Stimulated activated CD4-positive, alpha-beta T cell treated with anti-CD3 and anti-CD28 coated beads, Interleukin-2, amount 100 ng/mL, for 4 hours (primary cell): ENCODE measurements at places on chromosomes 1 and 21.

DNA sequence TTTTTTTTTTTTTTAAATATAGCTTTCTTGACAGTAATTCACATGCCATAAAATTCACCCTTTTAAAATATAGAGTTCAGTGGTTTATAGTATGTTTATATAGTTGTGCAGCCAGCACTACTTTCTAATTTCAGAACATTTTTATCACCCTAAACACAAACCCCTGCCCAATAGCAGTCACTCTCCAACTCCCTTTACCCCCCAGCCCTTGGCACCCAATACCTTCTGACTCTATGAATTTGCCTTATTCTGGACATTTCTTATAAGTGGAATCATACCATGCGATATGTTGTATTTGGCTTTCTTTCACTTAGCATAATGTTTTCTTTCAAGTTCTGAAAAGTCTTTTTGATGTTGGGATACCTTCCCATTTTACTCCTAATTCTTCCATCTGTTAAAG lies 42.5 kb upstream of the NEXN start:
- no peak for DNase-seq

GRCh38 chr1:243495442-243496186 lies 239.8 kb downstream of the SDCCAG8 start:
- no peak for DNase-seq

GRCh38 chr1:1290238-1290731 lies 10.0 kb downstream of the SCNN1D start:
- DNase-seq = peak; percentile 61

DNA sequence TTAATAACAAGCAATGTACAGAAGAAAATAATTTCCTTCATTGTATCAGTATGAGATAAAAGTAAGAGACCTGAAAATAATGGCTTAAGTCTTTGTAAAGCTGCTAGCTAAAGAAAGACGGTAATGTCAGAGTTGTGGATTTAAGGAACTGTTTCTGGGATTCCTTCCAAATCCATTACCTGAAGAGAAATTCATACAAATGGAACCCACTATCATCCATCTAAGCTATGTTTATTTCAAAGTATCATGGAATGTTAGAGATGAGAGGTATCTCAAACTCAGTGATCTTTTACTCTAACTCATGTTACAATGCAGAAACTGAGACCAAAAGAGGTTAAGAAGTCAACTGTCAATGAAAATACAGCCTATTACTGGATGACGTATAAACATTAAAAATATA lies 197.7 kb downstream of the DENND1B start:
- DNase-seq = no peak

GRCh38 chr1:171871848-171872247 lies 30.6 kb downstream of the DNM3 start:
- no peak for DNase-seq

DNA sequence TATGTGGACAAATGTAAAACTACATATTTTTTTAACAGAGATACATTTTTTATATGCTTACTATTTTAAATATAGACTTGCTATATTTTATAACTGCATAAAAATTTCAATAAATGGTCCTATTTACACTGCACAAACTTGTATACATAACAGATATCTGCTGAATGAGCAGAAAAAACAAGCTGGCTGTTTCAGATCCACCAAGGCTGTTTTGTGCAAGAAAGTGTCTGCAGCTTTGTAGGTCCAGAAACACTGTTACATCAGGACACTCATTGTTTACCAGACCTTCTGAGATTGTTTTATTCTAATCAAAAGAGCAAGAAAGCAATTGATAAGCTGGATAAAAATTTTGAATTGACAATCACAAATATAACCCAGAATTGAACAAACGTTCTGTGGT lies 99.3 kb downstream of the NCAM2 start:
- DNase-seq = no peak

- no peak for DNase-seq
Measured at GRCh38 chr21:46269466-46269865, 15.9 kb downstream of the MCM3AP start.

DNA sequence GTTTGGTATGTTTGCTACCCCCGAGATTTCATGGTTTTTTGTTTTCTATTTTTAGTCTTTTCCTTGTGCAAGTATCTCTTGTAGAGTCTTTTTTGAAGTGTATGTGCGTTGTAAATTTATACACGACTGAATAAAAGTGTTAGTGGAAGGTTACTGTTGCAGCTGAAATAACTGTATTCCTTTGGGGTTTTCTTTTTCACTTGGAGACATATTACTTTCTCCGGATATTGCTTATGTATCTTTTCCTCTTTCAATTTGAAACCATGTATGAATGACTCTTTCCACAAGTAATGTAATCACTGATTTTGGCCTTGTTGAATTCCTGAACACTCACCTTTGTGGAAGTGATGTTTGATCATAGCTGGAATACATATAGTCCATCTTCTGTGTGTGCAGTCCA lies 956 bp downstream of the URB2 start:
- DNase-seq = no peak

DNA sequence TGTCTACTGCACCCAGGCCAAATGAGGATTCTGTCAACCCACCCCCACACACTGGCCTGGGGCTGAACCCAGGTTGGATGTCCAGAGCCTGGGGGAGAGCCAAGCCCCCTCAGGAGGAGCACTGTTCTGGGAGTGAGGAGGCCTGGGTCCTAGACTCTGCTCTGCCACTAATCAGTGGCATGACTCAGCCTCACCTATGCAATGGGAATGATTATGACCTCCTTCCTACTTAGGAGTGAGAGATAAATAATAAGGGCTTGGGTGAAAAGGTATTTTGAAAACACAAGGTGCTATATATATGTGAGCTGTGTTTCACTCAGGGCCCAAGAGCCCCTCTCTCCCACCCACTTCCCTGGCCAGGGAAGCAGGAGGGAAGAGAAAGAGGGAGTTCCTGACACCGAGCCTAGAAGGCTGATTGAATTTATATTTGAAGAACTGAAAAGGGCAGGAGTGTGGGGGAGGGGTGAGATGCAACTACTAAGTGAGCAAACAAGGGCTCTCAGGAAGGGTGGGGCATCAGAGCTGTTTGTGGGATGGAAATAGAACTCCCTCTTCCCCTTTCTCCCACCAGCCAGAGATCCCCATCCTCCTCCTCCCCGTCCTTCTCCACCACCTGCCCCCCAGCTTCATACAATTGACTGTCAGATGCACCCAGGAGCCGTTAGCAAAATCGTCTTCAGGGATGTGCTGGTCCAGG lies 8.2 kb downstream of the IGSF9 start:
- DNase-seq = no peak

GRCh38 chr21:26674323-26674722 lies 101.2 kb upstream of the CYYR1 start:
- DNase-seq = no peak

GRCh38 chr1:240965581-240966091 lies 353.7 kb upstream of the GREM2 start:
- DNase-seq = no peak

DNA sequence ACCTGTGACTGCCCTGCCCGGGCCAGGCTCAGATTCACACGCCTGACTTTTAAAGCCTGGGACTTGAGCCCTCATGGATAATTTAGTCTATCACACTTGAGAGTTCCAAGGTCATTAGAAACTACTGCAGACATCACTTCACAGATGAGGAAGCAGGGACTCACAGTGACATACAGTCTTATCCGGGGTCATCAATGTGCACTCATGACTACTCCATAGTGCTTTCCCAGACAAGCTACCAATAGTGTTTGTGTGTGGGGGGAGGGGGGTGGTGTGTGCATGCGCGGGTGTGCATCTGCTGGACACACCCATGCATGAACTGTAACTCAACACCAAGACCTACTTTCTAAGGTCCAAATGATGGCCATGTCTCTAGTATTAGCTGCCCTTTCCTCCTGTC lies 16.1 kb upstream of the SLC5A9 start:
- DNase-seq = no peak

GRCh38 chr1:8970870-8971337 lies 25.2 kb downstream of the CA6 start:
- no peak for DNase-seq

DNA sequence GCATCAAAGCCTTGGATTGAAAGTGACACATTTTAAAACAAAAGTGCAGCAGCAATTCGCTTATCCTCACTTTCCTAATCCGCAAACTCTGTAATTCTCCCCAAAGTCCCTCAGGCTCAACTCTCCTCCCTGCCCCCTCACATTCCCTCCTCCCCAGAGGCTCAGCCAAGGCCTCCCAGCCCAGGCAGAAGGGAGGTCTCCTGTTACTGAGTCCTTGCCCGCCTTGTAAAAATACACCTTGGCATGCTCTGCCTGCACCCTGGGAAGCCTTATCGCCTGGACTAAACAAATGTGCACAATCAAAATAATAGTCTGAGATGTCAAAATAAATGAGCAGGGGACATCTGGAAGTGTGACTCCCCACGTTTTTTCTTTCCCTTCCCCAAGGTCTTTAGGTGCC lies 109.7 kb downstream of the PLXNA2 start:
- DNase-seq = no peak

GRCh38 chr1:92419642-92420041 lies 67.1 kb downstream of the GFI1 start:
- no peak for DNase-seq

DNA sequence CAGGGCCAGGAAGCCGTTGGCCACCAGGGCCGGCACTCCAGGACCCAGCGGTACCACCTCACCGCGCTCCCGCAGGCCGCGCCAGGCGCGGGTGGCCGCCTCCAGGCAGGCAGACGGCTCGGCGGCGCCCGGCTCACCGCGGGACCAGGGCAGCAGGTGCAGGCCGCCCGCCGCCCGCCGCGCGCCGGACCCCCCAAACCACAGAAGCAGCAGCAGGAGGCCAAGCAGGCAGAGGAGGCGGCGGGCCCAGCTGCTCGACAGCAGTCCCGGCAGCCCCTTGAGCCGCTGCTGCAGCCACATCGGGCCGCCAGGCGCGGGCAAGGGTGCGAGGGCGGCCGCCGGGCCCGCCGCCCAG lies 312 bp downstream of the KIAA2013 start:
- no peak for DNase-seq

DNA sequence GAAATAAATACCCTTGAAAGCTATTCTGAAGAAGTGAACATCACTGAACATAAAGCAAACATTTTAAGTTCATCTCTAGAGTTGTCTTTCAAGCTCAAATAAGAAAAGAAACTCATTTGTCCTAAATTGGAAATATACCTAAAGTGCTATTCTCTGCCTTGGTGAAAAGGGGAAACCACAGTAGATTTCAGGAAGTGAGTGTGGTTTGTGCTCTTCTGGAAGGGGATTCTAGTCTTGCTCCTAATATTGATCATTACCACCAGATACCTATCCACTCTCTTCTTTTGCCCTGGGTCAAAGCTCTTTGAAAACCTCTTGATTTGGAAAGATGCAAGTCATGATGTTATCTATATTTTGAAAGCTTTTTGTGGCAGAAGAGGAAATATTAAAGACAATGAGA lies 798.1 kb downstream of the ADGRL2 start:
- DNase-seq = no peak
